H54 (cell line): ENCODE measurements at places on chromosomes 1 and 21.

GRCh38 chr1:5478156-5478695 lies 514.0 kb downstream of the NPHP4 start:
- DNase-seq = no peak

GRCh38 chr1:72623299-72623708 lies 341.0 kb upstream of the NEGR1 start:
- DNase-seq = peak; percentile 2

DNA sequence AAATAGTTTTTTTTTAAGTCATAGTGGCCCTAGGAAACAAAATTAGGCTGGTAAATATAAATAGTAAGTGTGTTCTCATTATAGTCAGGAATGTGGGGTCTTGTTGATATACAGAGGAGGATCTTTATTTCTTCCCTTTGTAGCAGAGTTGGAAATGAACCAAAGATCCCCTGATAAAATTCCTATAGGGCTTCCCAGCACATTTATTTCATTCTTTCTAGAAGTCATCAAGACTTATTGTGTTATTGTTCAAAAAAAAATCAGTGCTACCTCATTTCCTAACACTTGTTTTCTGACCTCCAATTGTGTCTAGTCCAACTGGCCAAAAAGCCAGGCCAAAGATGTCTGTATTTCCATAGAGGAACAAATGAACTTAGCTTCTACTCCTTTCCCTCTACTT lies 7.6 kb upstream of the PLEKHO1 start:
- no peak for DNase-seq

- peak; percentile 72 for DNase-seq
These were observed 36.6 kb downstream of the RABIF start for GRCh38 chr1:202852163-202852904.

DNA sequence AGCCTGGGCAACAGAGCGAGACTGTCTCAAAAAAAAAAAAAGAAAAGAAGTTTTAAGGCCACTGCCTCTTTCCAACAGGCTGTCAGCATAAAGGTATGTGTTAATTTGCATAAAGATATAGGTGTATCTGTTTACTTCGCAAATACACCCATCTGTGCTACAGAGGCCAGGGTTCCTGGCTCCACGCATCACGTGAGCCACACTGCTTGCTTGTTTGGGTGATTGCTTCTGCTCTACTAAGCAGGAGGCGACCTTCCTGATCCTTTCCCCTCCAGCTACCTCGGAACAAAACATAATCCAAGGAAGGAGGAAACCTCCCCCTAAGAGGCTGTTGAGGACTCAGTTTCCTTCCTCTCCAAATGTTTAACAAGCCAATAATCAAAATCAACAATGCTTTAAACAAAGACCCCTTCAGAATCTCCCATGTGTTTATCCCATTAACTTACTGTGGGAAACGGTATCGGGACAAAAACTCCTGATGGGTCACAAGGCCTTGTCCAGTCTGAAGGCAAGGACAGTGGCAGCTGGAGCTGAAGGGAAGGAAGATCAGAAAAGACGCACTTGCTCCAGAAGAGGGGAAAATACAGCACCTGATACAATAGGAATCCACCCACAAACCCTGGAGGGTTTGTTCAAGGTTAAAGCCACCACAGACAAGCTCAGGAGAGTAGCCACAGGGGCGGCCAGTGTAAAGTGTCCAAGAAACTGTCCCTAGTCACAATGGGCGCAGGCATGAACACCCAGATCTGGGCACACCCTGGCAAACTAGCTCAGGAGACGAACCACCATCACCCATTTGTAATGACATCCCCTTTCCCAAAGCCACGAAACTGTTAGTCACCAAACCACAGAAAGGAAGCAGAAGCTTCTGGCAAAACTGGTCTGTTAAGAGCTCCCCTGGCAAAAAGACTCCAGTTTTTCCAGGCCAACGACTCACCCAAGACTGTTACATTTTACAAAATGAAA lies 17.2 kb downstream of the CTNNBIP1 start:
- DNase-seq = no peak

DNA sequence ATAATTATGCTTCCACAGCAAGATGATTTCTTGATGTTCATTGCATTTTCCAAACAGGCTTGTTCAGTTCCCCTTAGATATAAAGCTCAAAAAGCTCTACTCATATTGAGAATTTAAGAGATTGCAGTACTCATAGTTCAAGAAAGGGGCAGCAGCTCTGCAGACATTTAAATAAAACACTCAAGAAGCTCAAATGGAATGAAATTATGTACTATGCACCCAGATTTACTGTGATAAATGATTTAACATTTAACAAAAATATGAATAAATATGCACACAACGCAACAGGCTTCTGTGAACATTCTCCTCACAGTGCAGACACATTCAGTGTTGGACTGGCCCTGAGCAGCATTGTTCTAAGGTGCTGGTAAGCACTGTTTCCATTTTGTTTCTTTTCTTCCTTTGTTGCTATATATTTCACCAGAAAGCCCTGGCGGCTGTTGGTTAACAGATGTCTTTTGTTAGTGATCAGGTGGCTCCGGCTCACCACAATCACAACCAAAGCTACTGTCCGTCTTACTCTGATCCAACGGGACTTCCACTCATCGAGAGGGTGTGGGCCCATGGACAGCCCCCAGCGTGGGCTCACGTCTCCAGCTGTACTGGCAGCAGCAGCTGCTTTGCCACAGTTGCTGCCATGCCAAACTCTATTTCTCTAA lies 1440.3 kb downstream of the NCAM2 start:
- no peak for DNase-seq

DNA sequence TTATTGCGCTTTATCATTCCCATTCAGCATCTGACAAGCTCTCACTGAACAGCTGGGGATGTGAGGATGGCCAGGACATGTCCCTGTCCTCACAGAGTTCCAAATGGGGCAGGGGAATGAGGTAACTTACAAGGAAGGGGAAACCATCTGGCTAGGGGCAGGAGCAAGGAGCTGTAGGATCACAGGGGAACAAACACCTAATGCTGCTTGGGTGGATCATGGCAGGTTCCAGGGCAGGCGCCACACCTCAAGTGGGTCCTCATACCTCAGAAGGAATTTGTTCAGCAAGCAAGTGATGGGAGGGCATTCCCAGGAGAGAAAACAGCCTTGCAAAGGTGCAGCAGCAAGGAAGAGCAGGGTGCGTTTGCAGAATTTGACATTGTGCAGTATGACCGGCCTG lies 35.1 kb upstream of the GRIK3 start:
- no peak for DNase-seq

DNA sequence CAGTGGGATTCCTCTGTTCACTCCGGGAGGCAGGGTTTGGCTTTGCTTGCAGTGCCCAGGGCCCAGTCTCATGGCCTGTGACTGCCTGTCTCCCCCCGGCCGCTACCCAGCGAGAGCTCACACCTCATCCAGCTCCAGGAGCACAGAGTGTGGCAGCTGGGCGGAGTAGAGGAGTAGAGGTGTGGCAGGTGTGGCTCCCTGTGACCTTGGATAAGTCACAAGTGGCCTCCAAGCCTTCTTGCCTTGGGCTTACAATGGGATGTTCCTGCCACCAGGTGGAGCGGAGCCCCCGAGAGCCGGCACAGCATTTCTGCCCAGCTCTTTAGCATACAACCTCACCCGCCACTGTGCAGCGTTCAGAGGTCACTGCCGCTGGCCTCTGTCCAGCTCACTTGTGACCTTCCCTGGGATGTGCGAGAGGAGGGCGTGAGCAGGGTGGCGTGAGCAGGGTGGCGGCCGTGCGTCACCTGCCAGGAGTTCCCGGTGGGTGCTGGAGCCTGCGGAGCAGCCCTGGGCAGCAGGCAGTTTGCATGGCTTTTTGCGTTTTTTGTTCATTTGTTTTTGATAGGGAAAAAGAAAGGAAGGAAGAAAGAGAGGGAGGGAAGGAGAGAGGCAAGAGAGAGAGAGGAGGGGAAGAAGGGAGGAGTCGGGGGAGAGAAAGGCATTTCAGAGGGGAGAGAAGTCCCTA lies 42.4 kb downstream of the CRYAA start:
- DNase-seq = no peak

GRCh38 chr1:67897270-67897949 lies 64.1 kb upstream of the GNG12 start:
- no peak for DNase-seq

DNA sequence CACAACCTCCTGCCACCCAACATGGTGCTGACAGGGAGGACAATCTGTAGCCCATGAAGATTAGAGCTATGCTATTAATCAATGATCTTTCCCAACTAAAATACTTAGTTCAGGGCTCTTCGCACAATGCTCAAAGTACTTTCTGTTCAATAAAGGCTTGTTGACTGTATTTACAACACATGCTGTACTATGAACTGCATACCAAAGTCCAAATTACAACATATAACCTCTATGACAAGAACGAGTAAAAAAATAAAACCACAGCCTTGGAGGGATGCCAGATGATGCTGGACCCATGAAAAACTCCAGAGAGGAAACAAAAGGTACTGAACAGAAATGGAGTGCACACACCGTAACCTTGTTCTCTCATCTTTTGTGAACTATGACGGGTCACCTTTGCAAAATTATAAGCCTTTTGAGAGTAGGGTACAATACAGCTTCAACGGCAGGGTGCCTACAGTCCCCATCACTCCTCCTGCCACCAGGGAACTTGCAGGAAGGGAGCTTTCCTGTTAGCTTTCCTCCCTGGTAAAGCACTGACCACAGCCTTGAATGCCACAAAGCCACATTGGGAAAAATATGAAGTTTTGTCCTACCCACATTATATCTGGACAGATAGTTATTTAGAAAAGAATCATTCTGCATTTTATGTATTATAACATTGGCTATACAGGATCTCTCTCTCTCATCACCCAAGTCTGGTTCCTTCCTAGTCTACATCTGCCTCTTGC lies 175.6 kb downstream of the NRIP1 start:
- DNase-seq = no peak

DNA sequence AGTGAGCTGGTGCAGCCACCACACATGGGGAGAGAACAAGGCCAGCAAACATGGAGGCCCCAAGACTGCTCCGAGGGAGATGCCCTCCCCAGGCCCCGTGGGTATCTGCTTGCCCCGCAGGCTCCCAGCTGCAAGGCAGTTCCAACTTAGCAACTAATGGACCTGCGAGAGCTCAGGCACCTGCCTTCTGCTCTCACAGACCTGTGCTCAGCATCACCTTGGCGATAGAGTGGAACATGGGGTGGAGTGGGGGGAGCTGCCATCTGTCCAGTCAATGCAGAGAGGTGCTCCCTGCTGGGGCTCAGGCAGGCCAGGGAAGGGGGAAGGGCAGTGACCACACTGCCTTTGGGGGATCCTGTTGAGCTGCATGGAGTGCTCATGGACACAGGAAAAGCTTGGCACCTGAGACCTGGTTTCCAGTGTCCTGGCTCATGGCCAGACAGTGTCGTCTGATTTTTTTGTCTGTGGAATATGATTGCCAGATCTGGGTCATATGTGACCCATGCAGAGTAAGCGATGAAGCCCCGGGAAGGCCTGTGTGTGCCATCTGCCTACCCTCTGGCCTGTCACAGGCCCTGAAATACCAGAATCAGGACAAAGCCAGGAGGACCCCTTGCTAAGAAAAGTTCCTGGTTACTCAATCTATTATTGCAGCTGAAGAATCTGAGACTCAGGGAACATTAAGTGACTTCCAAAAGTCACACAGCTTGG lies 39.9 kb upstream of the TENT5C start:
- DNase-seq = no peak

GRCh38 chr1:184393962-184394361 lies 7.1 kb downstream of the C1orf21 start:
- DNase-seq = no peak
